T follicular helper cell (primary cell): ENCODE measurements at places on chromosomes 12 and 14.

DNA sequence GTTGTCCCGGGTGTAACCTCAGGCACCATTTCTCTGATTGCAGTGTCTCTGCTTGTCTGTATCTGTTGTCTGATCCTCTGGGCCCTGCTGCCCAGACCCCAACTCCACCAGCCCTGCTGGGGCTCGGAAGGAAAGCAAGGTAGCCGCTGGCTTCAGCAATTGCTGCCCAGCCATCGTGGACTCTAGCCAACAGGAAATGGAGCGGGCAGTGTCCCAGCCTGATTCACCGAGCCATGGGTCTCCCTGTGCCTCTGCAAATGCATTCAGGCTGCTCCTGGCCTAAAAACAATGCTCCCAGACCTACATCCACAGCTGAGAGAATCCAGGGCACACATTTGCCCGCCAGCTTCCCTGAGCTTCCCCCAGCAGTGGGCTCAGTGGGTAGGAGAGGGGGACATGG lies 9.2 kb downstream of the TUNAR start:
- no peak for DNase-seq

DNA sequence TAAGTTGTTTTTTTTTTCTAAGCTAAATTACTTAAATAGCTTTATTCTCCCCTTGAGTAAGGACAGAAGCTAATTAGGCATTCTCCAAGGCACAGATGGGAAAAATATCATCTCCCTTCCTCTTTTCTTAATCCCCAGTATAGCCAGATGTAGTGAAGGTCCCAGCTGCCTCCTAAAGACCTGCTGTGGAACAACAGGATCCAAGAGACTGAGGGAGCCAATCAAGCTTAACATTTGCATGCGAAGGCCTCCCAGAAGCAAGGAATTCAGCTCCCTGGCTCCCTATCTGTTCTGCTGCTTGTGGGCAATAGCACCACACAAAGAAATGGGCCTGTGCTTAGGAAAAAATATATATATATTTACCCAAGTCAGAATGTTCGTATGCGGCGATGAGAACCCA lies 255.2 kb downstream of the SYT1 start:
- no peak for DNase-seq

DNA sequence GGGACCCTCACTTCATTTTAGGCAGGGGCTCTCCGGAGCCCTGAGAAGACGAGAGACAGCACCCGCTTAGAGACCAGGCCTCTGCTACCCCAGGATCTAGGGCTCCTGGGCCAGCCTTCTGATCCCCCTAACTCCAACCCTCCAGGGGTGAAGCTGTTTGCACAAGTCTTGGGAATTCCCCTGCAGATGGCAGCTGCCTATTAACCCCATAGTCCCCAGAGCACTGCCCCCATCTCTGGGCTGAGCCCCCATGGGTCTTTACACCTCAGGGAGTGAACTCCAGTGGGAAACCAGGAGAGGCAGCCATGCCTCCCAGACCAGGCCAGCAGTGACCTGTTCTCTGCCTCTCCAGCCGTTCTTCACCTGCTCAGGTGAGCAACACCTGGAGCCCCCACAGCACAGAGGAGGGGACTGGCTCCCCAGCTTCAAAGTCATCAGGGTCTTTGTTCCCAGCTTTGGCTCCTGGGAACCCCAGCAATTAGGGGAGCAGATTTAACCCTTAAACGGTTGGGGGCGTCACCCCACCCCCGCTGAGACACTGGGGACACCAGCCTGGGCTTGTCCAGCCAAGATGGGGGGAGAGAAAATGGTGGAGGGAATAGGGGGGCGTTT lies 2.3 kb downstream of the WNT10B start:
- no peak for DNase-seq

DNA sequence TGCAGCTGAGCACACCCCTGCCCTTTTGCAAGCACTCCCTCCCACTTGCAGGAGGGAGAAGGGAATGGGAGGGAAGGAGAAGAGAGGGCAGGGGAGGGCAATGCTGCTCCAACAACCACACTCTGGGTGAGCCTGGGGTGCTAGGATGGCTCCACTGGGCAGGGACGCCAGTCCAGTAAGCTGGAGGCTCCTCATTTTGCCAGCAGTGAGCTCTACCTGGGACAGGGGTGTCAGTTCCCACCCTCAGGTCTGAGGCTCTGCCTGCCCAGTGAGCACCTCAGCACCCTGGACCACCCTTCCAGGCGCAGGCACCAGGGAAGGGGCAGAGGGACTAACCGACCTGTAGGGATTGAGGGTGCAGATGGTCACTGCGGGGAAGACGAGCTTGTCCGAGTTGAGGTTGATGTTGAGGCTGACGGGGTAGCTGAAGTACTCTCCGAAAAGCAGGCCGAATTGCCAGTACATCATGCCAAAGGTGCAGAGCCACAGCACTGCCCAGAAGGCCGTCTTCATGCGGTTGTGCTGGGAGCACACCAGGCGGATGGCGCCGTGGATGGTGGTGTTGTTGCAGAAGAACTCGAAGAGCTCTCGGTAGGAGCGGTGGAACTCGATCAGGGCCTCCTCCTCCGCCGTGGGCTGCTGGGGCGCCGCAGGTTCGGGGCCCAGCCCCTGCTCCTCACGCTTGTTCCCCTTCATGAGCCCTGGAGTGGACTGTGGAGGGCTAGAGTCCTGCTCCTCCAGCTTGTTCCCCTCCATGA lies 1.2 kb downstream of the SCNN1A start:
- no peak for DNase-seq

DNA sequence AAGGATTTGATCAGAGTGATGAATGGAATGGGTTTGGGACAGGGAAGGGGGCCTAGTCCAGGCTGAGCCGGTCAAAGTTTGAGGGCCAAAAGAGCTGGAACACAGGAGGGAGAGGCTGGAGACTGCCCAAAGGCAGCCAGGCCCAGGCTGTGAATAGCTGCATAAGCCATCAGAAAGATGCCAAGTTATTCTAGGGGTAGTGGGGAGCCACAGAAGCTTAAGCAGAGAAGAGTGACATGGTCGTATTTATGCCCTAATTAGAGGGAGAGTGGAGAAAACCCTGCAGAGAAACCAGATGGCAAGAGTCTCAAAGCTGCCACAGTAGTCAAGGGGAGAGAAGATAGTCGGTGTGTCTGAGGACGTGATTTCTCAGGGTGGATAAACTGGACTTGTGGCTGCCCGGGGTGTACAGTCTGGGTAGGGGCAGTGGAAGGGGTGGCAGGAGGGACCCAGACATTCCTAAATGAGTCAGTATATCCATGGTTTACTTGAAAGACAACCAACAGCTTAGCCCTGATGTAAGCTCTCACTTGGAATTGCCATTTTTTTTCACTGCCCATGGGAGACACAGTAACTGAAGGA lies 99.2 kb downstream of the PRICKLE1 start:
- DNase-seq = no peak

GRCh38 chr14:54556535-54556934 lies 10.4 kb upstream of the SAMD4A start:
- no peak for DNase-seq

DNA sequence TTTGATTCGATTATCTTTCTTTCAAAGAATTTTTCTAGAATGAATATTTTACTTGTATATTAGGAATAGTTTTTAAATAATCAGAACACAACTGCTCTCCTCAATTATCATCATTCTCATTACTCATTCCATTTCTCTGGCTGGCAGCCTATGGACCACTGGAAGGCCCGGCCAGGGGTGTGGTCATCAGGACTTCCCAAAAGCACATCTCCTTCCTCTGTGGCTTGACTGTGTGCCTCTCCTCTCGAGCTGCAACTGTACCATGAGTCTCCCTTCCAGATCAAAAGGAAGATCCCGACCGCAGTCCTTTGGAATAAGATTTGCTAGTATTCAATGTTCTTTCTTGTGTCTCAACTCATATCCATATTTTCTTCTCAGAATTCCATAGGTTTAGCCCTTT lies 42.7 kb downstream of the DYRK2 start:
- DNase-seq = no peak

DNA sequence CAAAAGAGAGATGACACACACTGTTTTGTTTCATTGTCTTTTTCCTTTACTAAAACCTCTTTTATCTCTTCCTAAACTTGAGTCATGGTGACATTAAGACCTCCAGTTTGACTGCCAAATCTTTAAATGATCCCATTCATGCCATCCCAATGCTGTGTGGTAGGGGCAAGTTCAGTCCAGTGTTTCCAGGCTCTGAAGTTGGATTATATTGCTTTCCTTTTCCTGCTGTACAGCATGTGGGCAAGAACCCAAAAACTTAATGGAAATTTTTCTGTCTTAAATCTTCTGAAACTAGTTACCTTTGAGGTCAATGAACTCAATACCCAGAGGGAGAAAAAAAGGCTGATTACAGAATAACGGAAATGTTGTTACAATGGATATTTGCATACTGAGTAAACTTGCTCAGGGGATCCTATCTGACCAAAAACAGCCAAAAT lies 187.1 kb upstream of the FAR2 start:
- DNase-seq = no peak

GRCh38 chr14:95609398-95609990 lies 74.6 kb downstream of the GLRX5 start:
- DNase-seq = no peak

DNA sequence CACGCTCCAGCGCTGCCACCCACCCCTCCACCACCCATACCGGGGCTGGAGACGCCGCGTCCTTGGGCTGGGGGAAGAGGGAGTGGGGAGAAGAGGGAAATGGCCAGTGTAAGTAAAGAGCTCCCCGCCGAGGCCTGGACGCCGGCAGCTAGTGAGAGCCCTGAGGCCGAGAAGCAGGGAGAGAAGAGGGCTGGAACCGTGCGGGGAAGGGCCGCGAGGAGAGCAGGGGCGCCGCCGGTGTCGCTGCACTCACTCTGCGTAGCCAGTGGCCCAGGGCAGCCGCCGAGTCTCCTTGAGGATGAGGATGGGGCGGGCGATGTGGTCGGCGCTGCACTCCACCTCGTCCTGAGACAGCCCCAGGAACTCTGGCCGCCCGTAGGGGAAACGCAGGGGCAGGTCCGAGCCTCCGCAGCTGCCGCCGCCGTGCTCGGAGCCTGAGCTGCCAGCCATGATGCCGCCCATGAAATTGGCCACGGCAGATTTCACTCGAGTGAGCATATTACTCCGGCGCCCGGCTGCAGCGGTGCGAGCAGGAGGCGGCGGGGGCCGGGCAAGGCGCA lies 631 bp downstream of the PPM1H start:
- no peak for DNase-seq

DNA sequence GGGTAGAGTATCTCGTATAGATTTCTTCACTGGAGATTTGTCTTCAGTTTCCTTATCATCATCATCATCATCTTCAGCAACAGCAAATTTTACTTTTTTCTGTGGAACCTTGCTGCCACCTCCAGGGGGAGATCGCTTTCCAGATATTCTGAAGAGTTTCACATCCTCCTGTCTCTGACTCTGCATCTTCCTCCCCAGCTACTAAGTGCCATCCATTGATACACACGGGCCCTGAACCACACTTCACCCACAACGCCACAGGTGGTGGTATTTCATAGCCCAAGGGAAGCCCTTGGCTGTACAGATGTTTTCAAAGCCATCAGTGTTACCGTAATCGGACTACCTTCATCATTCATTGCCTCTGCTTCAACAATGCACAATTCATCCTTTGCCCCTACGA lies 82.2 kb downstream of the PPP2R5C start:
- DNase-seq = peak; percentile 58

- DNase-seq = no peak
Measured at GRCh38 chr12:15605881-15606590, 183.2 kb downstream of the EPS8 start.

GRCh38 chr14:44981198-44981597 lies 19.2 kb downstream of the TOGARAM1 start:
- no peak for DNase-seq

DNA sequence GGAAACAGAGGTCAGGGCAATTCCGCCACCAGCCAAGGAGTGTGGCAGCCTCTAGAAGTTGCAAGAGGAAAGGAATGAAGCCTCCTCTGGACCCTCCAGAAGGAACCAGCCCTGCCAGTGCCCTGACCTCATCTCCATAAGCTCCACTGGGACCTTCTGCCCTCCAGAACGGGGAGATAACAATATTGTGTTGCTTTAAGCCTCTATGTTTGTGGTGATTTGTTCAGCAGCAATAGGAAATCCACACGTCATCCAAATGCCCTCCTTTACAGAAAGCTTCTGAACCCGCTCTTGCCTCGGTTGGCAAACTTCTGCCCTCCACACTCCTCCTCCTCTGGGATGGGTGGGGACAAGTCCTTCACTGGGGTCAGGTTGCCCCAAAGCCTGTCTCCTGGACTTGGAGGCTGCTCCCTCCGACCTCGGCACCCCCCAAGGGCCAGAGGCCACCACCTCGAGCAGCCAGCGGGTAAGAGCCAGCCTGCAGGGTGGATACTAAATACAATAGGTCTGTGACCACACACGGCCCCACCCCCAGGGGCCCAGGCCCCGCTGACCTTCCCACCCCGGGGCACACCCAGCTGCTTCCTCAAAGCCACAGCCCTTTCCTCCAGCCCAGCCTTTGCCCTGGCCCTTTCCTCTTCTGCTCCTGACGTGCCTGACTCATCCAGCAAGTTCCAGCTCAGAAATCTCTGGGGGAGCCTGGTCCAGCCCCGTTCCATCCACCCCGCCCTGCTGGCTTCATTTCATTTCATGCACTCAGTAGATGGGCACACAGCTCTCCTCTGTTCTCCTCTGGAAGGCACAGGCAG lies 58.7 kb upstream of the NCOR2 start:
- no peak for DNase-seq

DNA sequence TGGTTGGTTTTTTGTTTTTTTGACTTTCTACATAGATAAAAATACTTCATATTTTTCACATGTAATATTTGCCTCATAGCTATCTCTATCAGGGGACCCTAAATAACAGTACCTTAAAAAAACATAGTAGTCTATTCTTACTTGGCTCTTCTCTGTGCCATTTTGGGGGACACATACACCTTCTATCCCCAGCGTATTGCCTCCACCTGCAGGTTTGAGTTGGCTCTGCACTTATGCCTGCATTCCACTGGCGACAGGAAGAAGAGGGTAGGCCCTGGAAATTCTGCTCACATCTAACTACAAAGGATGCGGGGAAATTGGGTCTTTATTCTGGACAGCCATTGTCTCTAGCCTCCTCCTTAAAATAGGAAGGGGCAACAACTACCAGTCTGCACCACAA lies 13.8 kb upstream of the IFI27L2 start:
- no peak for DNase-seq

- DNase-seq = no peak
Measured at GRCh38 chr12:47731723-47732122, 6.4 kb upstream of the ENDOU start.

DNA sequence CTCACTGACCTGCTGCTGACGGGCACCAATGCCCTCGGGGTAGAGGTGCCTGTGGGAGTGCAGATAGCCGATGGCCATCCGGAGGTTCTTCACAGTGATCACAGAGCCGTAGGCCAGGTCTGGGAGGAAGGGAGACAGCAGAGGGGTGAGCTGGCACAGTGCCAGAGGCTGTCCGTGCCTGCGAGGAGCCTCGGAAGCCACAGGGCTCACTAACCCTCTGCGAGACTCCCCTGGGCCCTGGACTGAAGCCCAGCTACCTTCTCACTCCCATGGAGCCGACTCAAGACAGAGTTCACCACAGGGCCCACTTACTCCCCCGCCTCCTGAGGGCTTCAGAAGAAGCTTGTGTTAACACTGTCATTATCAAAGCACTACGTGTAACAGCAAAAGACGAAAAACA lies 24.5 kb downstream of the POMT2 start:
- no peak for DNase-seq

GRCh38 chr12:103841690-103842584 lies 903 bp upstream of the NT5DC3 start:
- peak; percentile 1 for DNase-seq
